ENCODE measurements at places on chromosomes 12 and 14.

- DNase-seq, result no peak
Measured at GRCh38 chr12:114710151-114710550, 26.2 kb upstream of the TBX3 start.

DNA sequence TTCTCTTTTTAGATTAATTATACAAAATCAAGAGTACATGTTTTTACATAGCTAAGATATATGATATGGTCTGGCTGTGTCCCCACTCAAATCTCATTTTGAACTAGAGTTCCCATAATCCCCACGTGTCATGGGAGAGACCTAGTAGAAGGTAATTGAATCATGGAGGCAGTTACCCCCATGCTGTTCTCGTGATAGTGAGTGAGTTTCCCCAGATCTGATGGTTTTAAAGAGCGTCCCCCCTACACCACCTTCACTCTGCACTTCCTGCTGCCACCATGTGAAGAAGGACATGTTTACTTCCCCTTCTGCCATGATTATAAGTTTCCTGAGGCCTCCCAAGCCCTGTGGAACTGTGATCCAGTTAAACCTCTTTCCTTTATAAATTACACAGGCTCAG is 21.4 kb upstream of the DRAM1 start:
- no peak for DNase-seq

DNA sequence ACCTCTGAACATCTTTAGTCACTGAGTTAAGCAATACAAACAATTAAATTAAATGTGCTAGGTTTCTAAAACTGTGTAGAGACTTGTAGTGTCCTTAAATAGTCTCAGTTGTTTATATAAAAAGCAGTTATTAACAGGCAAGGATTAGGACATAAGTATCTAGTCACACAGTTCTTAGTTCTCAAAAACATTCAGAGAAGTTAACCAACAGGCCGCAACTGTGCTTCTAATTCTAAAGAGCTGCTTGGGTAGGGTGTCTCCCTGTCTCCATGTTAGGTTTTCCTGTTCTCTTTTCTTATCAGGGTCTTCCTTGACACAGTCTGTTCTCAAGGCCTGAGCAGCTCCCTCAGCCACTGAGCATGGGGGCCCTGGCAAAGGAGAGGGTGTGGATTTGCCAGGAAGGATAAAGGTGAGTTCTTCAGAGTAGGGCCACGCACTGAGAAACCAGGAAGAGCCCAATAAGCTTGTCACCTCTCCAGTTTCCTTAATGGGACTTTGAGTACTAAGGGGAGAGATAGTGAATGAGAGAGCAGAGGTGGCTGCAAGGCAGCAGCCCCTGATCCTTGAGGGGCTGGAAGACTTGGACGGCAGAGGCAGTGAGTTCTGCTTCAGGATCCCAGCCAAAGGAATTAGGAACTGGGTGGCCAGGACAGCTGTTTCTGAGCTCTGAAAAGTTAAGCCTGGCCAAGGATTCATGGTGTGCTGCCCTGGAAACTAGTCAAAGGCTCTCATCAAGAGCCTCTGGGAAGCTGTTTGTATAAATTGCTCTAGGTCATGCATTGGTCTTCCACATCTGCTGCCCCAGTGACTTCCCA is 177.3 kb downstream of the MYRFL start:
- DNase-seq, result peak; percentile 51

DNA sequence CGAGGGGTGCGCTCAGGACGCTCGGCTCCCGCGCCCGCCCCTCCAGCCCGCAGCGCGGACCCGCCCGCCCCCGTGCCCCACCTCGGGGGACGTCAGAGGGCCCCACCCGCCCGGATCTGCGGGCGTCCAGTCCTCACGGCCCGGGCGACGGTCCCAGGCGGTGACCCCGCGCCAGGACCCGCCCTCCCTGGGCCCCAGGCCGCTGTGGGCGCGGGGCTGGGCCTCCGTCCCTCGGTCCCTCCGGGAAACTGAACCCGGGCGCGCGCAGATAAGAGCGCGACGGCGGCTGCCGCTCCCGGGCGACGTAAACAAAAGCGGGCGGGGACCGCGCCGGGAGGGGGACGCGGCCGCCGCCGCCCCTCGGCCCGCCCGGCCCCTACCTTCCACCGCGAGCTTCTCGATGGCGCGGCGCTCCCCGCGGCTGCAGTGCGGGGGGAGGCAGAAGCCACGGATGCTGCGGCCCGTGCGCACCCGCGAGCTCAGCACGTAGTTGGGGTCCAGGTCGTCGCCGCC is 1.1 kb downstream of the CKB start:
- no peak for DNase-seq

GRCh38 chr14:33642080-33642479 is 308.8 kb downstream of the EGLN3 start:
- DNase-seq, result no peak

GRCh38 chr14:100584056-100585031 is 2.9 kb downstream of the BEGAIN start:
- no peak for DNase-seq

DNA sequence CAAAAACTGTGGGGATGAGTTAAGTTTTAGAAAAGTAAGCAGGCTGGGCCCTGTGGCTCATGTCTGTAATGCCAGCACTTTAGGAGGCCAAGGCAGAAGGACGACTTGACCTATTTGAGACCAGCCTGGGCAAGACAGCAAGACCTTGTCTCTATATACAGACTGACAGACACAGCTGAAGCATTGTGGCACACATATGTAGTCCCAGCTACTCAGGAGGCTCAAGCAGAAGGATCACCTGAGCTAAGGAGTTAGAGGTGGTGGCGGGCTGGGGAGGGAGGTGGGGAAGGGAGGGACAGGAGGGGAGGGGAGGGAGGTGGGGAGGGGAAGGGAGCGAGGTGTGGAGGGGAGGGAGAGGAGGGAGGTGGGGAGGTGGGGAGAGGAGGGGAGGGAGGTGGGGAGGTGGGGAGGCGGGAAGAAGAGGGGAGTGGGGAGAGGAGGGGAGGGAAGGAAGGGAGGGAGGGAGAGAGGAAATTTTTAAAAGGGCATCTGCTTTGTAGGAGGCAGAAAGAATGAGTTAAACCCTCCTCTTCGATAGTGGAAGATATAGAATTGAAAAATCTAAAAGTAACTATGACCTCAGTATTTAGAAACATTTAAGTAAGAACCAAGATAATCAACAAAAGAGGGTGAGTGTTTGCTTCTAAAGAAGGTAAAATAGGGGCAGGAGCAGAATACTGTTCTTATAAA is 30.9 kb downstream of the MED13L start:
- DNase-seq, result no peak

- no peak for DNase-seq
Measured at GRCh38 chr14:94473666-94474410, 2.2 kb downstream of the SERPINA9 start.

DNA sequence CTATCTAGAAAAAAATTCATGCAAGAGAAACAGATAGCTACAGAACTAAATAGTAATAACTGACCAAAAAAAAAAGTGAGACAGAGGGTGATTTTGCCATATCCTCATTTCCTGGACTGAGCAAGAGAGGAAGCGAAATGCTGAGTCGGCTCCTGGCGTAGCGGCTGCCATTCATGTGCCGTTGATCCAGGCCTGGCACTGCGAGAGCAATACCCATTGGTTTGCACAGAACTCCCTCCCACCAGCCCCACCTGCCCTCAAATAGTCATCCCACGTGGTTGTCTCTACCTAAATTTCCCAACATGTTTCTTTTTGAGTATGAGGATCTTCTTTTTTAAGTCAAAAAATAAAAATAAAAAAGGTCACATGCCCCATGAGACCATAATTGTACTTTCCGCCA is 9.4 kb upstream of the WNT5B start:
- no peak for DNase-seq

- DNase-seq, result peak; percentile 94
Measured at GRCh38 chr12:107027636-107028053, 40.7 kb upstream of the MTERF2 start.

DNA sequence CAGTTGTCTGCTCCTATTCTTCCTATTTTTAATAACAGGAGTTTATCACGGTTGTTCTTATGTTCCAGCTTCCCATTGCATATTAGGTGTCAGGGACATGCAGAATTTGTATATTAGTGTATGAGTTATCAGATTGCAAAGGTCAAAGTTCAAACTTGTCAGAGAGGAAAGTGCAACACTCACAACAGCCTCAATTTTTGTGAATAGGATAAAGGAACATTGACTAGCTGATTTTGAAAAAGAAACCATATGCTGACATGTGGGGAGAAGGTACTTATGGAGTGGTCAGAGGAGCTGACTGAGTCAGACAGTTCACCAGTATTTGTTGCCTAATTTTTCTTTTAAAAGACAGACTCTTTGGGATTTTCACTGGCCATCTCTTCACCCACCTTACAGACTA is 222.1 kb downstream of the C12orf50 start:
- no peak for DNase-seq

DNA sequence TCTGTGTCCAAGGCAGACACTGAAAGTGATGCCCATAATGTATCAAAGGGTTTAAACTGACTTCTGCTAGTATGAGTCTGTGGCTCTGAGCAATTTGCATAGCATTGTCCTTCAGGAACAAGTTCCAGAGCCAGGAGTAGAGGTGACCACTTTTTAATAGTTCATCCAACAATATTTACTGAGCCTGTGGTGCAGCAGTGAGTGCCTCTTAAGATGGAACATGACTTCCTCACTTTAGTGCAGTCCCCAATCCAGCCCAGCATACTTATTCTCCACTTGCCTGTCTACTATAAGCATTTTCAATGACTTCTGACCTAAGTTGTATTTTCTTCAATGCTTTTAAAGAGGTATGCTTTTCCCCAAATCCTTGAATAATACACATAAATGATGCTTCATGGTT is 611.3 kb downstream of the MED13L start:
- DNase-seq, result no peak

DNA sequence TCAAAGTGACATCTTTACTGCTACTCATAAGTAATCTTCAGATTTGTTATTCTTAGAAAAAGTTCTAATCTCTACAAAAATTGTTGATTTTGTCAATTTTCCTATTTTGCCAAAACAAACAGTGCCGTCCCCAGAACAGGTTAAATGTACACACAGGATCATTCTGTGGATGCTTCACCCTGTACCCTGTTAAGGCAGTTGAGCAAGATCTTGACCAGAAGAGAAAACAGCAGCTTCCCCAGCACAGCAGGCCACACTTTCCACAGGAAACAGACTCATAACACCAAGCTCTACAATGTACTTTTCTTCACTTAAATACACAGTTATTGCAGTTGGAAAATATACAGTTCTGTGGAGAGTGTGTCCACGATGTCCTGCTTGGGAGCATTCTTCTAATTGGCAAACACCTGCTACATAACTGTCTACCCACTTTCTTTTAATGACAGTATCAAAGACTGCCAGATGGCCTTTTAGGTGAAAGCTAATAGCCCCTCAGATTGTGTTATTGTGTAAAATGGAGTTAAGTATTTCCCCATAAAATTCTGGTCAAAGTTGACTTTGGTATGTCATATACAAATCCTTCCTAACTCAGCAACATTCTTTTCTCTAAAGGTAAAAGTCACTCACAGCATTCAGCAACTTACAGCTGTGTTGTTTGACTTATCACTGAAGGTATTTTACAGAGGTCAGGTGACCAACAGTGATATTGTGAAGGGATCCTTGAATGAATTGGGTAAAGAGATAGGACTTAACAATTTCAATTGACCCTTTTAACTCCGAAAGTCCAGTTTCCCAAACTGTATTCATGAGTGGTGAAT is 77.0 kb downstream of the SEC23A start:
- no peak for DNase-seq

DNA sequence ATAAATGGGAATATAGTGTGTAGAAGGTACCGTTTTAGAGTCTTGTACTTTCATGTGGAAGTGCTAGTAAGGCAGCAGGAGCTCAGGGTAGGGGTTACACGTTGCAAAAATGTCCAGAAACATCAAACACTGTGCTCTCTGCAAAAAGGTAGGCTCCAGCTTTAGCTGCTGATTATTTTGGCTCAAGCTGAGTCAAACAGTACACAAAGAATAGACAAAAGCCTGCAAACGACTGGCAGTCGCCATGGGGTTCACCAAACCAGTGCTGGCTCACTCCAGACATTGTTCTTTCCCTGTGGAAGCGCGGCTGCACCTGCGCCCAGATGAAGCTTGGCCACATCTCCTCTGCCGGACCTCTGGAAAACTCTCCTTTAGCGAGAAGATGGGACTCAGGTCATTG is 45.3 kb upstream of the NAA30 start:
- DNase-seq, result no peak

DNA sequence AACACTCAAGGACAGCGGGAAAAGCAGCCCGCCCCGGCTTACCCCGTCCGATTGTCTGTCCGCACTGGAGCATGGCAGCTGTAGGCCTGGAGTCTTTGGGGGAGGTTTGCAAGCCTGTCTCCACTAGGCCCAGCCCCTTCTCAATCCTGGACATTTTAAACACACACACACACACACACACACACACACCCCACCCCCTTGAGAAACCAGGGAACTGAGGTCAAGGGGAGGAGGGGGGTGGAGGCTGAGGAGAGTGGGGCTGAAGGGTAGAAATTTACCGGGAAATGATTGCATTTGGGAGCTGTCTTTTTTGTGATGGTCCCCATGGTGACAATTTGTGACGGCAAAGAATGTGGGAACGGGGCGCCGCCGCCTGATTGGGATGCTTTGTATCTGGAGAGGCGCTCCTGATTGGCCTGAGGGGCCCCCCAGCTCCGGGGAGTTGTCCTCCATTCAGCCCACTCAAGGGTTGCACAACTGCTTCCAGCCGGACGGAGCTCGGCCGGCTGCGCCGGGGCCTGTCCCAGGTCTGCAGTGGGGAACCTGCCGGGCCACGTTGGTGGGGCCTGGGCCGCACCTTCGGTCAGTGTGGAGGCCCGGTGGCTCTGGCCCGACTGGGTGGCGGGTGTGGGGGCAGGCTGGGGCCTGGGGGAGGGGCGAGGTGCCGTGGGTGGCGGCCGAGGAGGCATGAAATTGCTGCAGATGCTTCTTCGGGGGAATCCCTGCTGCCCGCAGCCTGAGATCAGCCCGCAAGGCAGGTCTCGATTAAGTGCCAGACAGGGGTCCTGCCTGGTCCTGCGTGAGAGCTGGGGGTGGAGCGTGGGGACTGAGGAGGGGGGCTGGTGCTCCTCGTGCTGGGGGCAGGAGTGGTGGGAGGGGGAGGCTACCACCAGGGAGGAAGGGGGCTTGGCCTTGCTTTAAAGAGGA is at the start of gene FAM181A:
Gene FAM181A, plus strand, starts transcription at position 472 of the 927 bp plus-strand sequence. CDS start 942 bp downstream, outside the sequence.
- no peak for DNase-seq

DNA sequence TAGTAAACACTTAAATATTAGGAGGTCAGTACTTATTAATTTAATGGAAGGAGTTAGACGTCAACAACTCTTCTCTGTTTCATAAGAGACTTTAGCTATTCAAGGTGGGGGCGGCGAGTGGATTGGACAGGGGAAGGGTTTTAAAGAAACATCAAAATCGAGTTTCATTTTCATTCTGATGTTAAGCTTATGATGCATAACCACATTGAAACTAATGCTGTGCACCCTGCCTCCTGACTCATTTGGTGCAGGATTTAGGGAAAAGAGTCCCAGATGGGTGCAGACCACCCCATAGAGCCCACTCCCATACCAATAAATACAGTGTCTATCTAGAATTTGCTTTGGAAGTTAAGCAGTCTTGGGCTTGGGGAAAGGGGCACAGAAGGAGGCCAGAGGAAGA is 7.4 kb downstream of the ZBTB39 start:
- no peak for DNase-seq

DNA sequence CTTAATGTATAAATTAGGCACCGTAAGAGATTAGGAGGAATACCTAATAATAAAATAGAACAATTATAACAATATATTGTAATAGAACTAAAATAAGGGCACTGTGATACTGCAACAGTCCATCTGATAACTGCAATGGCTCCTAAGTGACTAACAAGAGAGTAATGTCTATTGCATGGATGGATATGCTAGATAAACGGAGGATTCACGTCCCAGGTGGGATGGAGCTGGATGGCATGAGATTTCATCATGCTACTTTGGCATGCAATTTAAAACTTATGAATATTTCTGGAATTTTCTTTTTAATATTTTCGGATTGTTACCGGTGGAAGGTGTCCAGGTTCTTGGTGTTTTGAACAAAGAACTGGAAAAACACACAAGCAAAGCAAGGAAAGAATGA is 2.2 kb upstream of the TMEM19 start:
- no peak for DNase-seq
